ENCODE measurements at places on chromosomes 3 and 15. TPM values are rescaled to one million over a fixed set of nuclear protein-coding genes. Genes with fewer than 3 reads are reported as not detected.

- DNase-seq, result no peak
These were observed 62.8 kb downstream of the ISG20 start for GRCh38 chr15:88701561-88702095.

CCR3 gene
- 0.43 TPM for total RNA-seq

MED12L gene
- total RNA-seq, result 0.69 TPM

CD200 gene
- total RNA-seq, result 6.5 TPM

CPA3 gene
- total RNA-seq, result 53.1 TPM

PPARG gene
- 80.7 TPM for total RNA-seq

- no peak for DNase-seq
These were observed 24.6 kb downstream of the GORASP1 start for GRCh38 chr3:39082666-39083313.

DNA sequence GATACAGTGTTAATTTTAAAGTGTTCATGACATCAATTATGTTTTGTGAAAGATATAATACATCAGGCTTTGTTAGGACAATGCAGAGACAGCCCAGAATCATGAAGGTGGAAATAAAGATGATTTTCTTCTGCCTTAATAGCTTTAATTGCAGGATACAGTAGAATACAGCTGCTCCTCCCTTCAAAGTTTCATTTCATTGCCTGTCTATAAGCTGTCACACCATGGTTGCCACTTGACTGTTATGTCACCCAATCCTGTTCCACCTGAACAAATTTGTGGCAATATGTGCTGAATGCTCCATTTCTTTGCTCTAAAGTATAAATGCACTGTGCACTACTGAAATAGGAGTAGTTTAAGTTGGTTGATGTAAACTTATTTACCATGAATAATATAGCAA lies 537.8 kb upstream of the ROBO2 start:
- no peak for DNase-seq

DNA sequence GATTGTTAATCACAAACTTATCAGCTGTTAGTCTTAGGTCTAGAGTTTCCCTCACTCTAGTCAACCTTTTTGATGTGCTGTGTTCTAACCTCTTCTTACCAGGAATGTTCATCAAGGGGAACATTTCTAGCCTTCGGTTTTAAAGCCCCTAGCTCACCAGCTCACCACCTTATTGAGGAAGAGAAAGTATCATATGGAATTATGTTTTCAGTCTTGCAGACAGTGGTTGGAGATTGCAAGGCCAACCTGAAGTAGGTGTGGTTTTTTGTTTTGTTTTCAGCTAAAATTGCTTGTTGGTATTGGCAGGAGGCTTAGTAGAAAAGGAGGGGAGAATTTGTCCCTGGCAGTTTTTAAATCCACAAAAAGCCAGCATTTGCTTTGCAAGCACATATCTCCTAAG lies 48.4 kb upstream of the CCDC80 start:
- no peak for DNase-seq

- no peak for DNase-seq
These were observed 6.1 kb upstream of the SFMBT1 start for GRCh38 chr3:53051929-53052328.

OSBPL10 gene
- total RNA-seq, result 30.8 TPM

- DNase-seq, result no peak
These were observed 153.4 kb upstream of the MME start for GRCh38 chr3:154926721-154927120.

- peak; percentile 84 for DNase-seq
These were observed 26.4 kb upstream of the PDE8A start for GRCh38 chr15:84955089-84955848.

CD47 gene
- total RNA-seq, result 228 TPM

GRCh38 chr15:90911302-90911623 lies 8.2 kb downstream of the MAN2A2 start:
- DNase-seq, result no peak

DNA sequence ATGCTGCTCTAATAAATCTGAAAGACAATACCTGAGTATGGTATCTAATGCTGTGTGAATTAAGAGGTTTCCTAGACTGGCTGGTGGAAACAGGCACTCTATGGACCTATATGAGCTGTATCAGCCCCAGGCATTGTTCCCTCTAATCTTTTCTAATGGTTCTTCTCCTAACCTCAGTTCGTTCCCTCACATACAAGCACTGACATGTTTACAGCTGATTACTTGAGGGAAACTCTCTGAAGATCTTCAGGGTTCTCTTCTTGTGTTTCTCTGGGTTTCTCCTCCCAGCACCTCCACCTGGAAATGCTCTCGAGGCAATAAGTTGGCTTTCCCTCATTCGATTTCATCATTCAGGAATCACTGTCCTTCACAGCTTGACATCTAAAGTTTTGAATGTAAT lies 52.9 kb downstream of the KLF15 start:
- DNase-seq, result no peak

LRIG1 gene
- 56.2 TPM for total RNA-seq

MB21D2 gene
- total RNA-seq, result 8.0 TPM

DNA sequence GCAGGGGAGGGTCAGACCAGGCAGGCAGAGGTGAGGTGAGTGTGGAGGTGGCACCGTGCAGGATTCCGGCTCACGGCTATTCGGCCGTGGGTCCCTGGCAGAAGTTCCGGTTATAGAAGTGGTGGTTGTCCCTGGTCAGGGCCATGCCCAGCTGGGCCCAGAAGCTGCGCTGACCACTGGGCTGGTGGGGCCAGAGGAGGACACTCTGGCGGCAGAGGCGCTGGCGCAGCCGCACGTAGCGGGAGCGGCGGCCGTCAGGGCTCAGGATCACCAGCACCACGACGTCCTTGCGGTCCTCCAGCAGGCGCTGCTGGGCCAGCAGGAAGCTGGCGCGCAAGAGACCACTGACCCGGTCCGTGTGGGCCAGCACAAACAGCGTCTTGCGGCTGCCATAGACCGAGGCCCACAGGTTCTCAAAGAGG lies 4.3 kb downstream of the TLR9 start:
- peak; percentile 59 for DNase-seq

GRCh38 chr15:74866090-74866489 lies 7.1 kb downstream of the SCAMP2 start:
- no peak for DNase-seq

MASP1 gene
- 5.9 TPM for total RNA-seq

GRCh38 chr3:23956701-23957100 lies 11.6 kb downstream of the NR1D2 start:
- no peak for DNase-seq

DNA sequence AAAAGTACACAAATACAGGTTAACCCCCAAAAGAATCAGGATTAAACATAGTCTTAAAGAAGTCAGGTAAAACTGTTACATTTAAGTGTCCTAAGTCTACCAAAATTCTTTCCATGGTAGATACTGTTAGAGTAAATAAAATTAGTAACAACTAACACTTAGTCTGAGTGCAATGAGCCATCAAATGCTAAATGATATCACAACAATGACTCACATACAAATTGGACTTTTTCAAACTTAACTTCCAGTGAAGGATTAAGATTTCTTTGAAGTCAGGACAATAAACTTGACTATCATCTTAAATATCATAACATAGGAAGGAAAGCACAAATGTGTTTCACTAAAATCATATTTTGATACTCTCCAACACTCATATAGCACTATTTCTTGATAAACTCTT lies 43.9 kb downstream of the ZNF148 start:
- no peak for DNase-seq

- no peak for DNase-seq
These were observed 12.9 kb upstream of the ULK3 start for GRCh38 chr15:74855857-74856256.

DNA sequence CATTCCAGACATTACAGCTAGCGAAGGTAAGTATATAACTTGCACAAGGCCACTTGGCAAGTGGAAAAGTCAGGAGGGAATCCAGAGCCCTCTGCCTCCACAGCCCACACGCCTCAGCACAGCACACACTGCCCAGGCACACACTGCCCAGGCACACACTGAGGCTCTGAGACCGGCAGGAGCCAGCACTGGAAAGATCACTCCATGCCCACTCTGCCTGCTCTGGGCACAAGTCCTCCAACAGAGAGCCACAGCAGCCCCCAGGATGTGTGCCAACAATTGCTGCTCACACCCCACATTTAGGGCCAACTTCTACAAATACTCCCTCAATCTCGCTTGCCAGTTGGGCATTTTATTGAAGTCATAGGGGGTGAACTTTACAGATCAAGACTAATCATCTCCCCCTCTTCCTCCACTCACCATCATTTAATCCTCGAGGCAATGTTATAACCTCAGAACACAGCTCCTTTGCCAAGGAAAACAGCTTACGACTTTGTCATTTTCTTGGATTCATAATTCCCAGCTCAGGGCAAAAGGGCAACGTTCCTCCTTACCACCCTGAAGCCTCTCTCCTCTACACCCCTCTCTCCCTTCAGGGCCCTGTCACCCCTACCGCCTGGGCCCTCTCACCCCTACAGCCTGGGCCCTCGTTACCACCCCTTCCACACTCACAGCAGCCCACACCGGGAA lies 53.0 kb upstream of the TPM1 start:
- DNase-seq, result no peak

GRCh38 chr15:63483521-63484371 lies 20.6 kb upstream of the USP3 start:
- no peak for DNase-seq

FILIP1L gene
- 43.2 TPM for total RNA-seq

DNA sequence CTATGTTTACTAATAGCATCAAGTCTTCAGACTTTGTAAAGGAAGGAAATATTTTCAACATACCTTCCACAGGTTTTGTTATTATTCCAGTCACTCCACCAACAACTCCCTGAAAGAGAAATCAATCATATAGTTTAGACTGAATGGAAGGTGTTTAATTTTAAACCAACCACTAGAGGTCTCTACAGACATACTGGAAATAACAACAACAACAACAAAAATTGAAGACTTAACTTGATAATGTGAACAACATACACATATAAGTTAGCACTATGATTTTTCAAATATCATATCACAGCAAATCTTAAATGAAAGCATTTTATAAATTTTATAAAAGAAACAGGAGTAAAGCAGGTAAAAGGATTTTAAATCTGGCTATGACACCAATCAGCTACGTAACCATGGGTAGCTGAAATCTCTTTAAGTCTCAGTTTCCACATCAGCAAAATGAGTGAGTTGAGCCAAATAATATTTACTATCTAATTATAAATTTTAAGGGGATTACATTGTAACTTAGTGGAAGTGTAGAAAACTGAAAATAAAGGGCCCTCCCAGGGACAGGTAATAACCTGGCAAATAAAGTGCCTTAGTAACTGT lies 188.2 kb downstream of the VPS13C start:
- no peak for DNase-seq

GRCh38 chr15:64314456-64314855 lies 41.5 kb downstream of the CSNK1G1 start:
- no peak for DNase-seq

GOLGA6D gene
- not detected for total RNA-seq

GRCh38 chr3:39468108-39468436 lies 592 bp downstream of the MOBP start:
- DNase-seq, result no peak

PP2D1 gene
- total RNA-seq, result not detected

DNA sequence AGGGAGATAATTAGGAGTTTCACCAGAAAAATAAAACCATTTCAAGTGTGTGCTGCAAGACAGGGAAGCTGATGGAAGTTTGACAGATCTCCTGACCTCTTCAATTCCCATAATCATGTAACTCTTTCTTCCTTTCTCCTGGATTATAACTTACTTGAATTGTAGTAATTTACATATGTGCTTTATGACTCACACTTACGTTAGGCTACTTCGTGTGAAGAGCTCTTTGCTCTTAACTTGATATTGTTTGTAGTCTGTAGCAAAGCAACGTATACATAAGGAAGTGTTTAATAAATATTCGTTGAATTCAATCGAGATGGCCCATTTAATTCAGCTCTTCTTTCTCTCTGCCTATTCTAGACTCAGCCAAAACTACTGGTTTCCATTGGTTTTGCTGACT lies 23.5 kb downstream of the ROBO2 start:
- no peak for DNase-seq

TMOD2 gene
- total RNA-seq, result 16.1 TPM

DNA sequence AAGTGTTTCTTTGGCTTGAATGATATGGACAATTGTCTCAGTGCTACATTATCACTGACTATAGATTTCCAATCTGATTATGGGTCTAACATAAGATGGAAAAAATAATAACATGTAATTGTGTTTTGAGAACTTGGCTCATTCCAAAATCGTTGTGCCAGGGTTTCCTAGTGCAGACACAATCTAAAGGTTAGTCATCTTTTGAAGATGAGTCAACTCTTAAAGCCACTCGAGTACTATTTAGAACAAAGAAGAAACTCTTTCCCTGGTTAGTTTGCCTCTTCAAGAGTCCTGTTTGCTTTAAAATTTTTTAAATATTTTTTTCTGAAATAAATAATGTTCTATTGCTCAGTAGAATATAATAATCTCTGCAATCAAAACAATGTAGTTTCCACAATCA lies 301.0 kb downstream of the CADM2 start:
- DNase-seq, result no peak

SUSD5 gene
- 1.1 TPM for total RNA-seq

- no peak for DNase-seq
These were observed 278.1 kb downstream of the THSD4 start for GRCh38 chr15:71393383-71393782.

CYP1A1 gene
- total RNA-seq, result 2.4 TPM

DNA sequence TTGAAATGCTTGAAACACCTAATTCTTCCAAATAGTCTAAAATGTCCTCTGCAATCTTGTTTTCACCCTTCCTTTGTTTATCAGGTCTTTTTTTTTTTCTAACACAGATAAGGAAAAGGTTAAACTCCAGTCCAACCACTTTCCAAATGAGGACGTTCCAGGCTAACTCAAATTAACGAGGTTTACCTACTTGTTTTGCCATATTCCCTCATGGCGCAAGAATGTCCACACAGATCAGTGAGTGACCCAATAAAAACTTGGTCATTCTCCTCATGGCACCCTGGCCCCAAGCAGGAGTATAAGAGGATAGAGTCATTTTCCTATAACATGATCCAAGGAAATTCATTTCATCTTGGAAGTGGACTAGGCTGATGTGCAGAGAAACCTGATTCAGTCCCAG lies 6.6 kb upstream of the LIPC start:
- DNase-seq, result no peak

CNTN4 gene
- 11.3 TPM for total RNA-seq

DUOXA1 gene
- 138 TPM for total RNA-seq

GOLGA6A gene
- total RNA-seq, result not detected

PHLDB2 gene
- 60.8 TPM for total RNA-seq

PRR23E gene
- total RNA-seq, result not detected

GOLGA6L7 gene
- not detected for total RNA-seq

DNA sequence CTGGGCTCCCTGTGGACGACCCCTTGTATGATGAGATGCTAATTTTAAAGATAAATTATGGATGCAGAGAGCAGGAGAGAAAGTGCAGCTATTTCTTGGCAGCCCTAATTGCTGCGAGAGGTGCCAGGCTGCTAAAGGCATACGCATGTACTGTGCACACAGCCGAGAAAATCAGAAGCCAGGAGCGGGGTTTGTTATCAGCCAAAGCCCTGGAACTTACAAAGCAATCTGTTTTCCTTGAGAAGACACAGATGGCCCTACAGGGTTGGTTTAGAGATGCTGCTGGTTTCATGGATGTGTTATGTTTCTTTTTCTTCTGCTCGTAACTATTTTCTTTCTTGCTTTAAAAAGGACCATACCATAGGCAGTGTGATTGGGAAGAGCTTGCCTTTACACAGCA lies 11.7 kb upstream of the CCK start:
- no peak for DNase-seq

- no peak for DNase-seq
These were observed 218.8 kb upstream of the HES1 start for GRCh38 chr3:193917158-193917557.

BLM gene
- 1.5 TPM for total RNA-seq

- no peak for DNase-seq
These were observed 37.8 kb upstream of the SCN5A start for GRCh38 chr3:38687321-38687720.

TM6SF1 gene
- total RNA-seq, result 25.4 TPM
